ENCODE measurements at places on chromosomes 2 and 18.

DNA sequence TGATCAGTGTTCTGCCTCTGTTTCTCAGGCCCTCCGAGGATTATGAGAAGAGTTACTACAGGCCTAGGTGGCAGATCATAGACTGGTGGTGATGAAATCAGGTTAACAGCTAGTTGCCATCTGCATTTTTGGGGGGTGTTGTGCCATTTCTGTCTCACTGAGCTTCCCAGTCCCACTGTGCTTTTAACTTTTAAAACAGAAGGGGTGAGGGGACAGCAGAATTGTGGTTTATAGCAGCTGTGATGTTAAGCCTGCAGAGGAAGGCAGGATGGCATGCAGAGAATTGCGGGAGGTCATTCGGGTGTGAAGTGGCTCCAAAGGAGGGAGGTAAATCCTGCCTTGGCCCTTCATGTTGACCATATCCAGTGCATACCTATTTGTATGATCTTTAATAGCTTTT is 5.0 kb downstream of the CAB39 start:
- no peak for DNase-seq

- no peak for DNase-seq
Measured at GRCh38 chr2:186852508-186852907, 3.5 kb upstream of the ZSWIM2 start.

DNA sequence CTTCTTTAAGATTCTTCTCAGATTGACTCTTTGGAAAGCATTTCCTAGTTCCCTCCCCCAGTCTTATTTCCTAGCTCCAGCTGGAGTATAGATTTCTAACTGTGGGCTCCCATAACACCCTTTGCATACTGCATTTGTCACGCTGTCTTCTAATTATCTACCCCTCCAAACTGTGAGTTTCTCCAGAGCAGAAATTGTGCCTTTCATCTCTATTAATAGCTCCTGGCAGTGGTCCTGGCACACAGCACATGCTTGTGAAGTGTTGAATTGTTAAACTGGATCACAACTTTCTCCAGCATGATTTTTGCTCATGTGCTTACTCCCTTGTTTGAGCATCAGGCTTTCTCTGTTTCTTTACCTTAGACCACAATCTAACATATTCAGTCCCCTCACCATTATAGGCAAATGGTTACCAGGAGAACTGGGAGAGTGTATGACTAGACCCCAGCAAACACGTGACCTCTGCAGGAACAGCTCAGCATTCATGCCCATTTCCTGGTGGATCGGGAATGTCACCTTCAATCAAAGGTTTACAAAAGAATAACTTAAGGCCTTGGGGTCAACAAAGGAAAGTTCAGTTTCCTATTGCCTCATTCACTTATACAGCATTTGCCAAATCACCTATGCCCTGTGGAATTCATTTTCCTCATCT is 175.7 kb upstream of the TANK start:
- no peak for DNase-seq

- no peak for DNase-seq
Measured at GRCh38 chr2:179235463-179236108, 29.0 kb downstream of the SESTD1 start.

DNA sequence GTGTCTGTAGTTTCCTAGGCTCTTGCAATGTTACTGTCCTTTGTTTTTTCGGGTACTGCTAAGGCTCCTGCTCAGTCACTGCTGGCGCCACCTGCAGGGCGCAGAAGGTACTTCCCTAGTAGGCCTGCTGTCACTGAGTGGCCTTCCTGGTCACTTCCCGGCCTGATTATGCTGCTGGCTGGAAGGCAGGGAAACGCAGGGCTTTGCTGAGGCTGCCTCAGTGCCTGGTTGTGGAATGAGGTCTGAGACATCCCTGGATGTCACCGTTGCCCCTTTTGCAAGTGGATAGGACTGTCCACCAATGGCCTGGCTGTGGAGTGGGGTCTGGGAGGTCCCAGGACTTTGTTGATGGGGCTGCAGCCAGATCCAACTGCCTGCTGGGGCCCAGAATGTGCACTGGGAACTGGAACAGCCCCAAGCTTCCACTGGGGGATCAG is 13.1 kb downstream of the DAW1 start:
- peak; percentile 80 for DNase-seq

GRCh38 chr18:63148449-63149301 is 170.9 kb downstream of the BCL2 start:
- no peak for DNase-seq

GRCh38 chr18:55833543-55833942 is 245.6 kb upstream of the TCF4 start:
- DNase-seq, result no peak
